Activated CD8-positive, alpha-beta memory T cell treated with anti-CD3 and anti-CD28 coated beads, Interleukin-2, amount 50 U/mL, for 48 hours (primary cell): ENCODE measurements at places on chromosomes 2 and 18.

DNA sequence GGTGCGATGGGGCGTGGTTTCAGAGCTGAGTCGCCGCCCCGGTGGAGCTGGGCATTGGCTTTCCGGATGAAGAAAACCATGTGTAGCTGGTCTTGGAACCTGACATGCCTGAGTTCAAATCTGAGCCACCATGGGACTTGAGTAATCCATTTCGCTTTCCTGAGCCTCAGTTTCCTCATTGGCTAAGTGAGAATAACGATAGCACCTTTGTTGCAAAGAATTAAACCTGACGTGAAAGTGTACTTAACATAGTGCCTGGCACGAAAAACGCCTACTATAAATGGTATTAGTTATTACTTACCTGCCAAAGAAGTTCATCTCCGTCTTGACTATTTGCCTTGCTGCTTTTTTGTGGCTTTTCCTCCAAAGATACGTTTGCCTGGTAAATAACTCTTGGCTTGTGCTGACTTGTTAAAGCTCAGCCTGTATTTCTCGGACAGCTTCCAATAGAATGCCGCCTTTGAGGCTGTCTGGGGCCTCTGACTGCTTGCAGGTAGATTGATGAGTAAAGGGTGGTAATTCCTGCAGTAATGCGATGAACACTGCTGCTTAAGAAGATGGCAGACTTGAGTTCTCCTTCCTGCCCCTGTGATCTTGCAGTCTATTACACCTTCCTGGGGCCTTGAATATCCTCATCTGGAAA lies 1.3 kb downstream of the CDCA7 start:
- DNase-seq = no peak

DNA sequence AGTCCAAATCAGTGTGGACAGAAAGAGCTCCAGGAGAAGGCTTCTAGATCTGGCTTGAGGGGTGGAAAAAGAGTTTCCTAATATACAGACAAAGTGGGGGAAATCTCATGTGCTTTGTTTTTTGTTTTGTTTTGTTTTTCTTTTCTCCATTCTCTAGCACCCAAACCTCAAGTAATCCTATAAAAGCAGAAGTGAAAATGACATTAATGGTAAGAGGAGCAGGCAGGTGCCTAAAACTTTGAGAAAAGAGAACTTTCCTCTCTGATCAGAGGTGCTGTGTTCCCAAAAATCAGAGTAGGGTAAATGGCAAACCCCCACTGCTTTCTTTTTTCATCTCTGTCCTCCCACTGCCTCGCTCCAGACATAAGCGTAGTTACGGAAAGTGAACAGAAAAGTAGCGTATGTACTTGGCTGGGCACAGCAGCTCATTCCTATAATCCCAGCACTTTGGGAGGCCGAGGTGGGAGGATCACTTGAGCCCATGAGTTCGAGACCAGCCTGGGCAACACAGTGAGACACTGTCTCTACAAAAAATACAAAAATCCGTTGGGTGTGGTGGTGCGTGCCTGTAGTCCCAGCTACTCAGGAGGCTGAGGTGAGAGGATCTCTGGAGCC lies 77.8 kb downstream of the FAM161A start:
- no peak for DNase-seq

DNA sequence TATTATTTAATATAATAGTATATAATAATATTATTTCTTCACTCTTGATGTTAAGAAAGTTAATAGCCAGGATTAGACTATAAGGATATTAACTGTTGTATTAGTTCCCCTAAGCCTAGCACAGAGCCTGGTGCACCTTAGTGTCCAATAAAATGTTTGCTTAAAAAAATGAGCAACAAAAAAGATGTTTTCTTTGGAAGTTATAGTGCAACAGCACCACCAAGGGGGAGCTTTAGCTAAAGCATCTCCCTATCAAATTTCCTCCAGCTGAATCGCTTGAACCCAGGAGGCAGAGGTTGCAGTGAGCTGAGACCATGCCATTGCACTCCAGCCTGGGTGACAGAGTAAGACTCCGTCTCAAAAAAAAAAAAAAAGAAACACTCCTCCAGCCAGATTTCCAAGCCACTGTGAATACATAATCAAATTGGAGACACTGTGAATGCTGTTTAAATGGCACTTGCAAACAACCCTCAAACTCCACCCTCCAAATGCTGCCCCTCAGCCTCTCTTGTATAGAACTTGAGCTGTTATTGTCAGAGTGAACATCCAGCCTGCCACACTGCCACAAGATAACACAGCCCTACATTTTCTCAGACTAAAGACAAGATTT lies 221.9 kb downstream of the DYM start:
- DNase-seq = no peak

GRCh38 chr2:143489145-143489544 lies 359.9 kb downstream of the ARHGAP15 start:
- DNase-seq = no peak

GRCh38 chr18:7757175-7757574 lies 190.1 kb downstream of the PTPRM start:
- no peak for DNase-seq

GRCh38 chr2:85791704-85792565 lies 38.1 kb downstream of the ATOH8 start:
- no peak for DNase-seq

DNA sequence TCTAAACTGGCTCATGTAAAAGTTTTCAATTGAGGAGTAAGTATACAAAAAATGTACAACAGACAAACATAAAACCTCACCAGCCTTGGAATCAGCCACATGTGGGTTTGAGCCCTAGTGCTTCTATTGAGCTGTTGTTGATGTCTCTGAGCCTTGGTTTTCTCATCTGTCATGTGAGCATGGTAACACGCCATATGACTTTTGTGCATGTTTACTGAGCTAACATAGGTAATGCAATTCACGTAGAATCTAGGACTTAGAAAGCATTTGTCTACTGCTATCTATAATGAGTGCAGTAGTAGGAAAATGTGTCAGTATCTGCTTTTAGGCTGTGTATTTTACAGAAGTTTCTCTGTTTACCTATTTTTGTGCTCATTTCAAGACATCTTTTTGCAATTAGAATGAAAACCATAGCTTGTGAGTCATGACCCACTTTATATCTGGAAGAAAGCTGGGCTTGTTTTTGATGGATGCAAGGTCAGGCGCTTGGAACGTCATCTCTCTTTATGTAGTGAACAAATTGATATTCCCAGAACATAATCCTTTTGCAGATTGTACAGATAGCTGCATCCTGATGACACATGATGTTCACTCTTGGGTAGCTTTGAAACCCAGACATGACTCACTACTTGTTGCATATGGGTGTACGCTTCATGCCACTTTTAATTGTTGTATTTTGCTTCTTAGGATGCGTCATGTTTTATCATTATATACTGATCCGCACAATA lies 94.3 kb downstream of the RNF144A start:
- no peak for DNase-seq

- no peak for DNase-seq
These were observed 597 bp downstream of the PECR start for GRCh38 chr2:216081012-216081411.

GRCh38 chr2:197852108-197852507 lies 47.7 kb downstream of the PLCL1 start:
- DNase-seq = no peak

DNA sequence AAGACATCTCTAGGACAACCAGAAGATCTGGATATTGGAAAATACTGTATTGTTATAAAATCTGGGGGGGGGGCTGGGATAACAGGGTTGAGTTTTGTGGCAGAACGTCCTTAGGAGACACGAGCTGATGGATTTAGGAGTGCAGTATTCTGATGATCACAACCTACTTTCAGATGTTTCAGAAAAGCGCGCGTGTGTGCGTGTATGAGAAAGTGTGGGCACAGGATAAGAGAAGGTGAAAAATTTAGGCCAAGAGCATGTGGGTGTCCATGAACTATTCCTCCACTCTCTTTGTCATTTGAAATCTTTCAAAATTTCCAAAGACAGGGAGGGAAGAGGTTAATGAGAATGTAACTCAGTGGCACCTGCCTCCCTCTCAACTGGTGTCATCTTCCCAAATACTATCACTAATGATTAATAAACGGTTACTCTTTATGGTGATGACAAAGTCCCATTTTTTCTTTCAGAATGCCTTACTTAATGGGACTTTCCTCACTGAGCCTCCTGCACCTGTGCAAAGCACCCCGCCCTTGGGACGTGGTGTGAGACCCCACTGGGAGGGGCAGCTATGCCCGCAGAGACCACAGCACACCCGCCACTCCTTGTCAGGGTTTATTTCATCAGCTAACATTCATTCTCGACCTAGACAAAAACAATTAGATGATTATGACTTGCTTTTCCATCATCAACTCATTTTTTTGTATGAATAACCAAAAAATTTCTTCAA lies 53.6 kb downstream of the HS6ST1 start:
- DNase-seq = no peak

GRCh38 chr2:72813841-72814240 lies 12.0 kb downstream of the EXOC6B start:
- DNase-seq = no peak

GRCh38 chr2:240974771-240975572 lies 23.4 kb upstream of the SNED1 start:
- DNase-seq = no peak

- DNase-seq = no peak
These were observed 19.1 kb downstream of the TRAK2 start for GRCh38 chr2:201432038-201432620.

GRCh38 chr18:55918444-55918843 lies 330.5 kb upstream of the TCF4 start:
- no peak for DNase-seq

GRCh38 chr2:17667898-17668297 lies 85.7 kb downstream of the SMC6 start:
- no peak for DNase-seq

DNA sequence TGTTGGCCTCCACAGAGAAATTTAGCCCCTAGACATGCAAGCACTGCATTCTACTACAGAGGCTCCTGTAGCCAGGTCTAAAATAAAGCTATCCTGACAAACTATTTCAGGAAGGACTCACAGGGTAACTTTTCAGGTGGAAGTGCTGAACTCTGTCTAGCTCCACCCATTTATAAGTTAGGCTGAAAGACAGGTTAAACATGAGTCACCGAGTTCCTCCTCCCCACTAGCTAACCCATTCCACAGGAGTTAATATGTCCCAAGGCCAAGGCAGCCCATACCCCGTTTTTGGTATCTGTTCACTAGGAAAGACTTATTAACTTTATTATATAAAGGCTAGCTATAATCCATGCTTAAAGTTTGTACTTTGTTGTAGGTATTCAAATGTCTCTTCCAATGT lies 3.5 kb downstream of the CWC22 start:
- DNase-seq = no peak

DNA sequence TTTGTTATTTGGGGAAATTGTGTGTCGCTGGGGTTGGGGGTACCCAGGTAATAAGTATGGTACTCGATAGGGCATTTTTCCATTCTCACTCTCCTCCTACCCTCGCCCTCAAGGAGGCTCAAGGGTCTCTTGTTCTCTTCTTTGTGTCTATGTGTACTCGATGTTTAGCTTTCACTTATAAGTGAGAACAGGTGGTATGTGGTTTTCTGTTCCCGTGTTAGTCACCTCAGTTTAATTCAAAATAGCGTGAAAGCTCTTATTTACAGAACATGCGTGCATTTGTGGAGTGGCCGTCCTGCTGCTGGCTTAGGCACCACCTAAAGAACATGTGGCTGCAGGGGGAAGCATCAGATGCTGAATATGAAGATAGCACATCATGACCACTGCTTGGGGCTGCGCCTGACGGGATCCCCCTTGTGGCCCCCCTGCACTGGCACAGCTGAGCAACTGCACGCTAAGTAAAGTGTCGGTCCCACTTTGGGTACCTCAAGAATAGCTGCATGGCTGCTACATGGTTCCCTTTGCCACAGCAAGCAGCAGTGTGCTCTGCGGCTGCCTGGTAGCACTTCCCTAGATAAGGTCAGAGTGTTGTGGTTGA lies 569.0 kb downstream of the DCDC2C start:
- no peak for DNase-seq

- no peak for DNase-seq
These were observed 179.6 kb downstream of the SATB2 start for GRCh38 chr2:199278099-199278498.

DNA sequence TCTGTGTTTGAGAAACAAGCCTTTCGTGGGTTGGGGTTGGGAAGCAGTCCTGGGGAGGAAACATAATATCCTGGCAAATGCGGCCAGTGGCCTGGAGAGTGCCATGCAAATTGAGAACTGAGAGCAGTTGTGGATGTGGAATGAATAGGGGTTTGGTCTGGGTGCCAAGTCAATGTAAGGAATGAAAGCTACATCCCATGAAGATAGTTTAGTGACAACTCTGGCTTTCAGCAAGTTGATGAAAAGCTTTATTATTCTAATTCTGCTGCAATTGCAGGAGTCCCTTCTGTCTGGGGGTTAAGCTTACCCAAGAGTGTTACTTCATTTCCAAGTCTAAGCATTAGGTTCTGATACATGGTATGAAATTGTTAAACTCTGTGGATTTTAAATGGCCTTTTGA lies 771.6 kb downstream of the DPP10 start:
- DNase-seq = no peak

DNA sequence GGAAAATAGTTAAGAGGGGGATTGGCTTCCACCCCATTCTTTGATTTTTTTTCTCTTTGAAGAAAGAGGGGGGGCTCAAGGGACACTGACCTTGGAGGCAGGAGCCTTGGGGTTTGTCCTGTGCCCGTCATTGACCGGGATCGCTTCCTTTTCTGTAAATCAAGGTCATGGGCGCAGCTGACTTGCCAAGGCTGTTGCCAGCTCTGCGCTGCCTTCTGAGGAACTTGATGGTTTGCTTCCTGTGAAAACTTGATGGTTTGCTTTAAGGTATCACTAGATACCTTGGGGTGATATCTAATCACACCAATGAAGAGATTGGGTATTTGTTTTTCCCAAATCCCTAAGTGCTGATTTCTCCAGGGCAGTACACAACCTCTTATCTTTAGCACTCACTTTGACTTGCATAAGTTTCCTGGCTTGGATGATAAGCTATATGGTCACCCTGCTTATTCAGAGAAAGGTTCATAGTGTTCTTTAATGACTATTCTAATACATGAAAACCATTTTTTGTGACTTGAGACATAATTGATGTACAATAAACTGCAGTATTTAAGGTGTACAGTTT lies 56.0 kb downstream of the DGKD start:
- no peak for DNase-seq

DNA sequence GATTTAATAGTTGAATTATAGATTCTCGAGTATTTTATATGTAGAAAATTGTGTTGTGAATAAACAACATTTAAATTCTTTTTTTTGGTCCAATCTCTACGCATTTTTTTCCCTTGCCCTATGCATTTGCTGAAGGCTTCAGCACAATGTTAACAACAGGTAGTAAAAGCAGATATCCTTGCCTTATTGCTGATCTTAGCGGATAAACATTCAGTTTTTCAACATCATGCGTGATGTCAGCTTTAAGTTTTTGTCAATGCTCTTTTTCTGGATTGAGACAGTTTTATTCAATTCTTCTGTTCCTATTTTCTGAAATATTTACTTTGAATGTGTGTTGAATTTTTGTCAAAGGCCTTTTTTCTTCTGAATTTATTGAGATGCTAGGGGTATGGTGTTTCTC lies 11.6 kb upstream of the OR6B3 start:
- DNase-seq = no peak
